ENCODE measurements at places on chromosomes 3 and 15.

DNA sequence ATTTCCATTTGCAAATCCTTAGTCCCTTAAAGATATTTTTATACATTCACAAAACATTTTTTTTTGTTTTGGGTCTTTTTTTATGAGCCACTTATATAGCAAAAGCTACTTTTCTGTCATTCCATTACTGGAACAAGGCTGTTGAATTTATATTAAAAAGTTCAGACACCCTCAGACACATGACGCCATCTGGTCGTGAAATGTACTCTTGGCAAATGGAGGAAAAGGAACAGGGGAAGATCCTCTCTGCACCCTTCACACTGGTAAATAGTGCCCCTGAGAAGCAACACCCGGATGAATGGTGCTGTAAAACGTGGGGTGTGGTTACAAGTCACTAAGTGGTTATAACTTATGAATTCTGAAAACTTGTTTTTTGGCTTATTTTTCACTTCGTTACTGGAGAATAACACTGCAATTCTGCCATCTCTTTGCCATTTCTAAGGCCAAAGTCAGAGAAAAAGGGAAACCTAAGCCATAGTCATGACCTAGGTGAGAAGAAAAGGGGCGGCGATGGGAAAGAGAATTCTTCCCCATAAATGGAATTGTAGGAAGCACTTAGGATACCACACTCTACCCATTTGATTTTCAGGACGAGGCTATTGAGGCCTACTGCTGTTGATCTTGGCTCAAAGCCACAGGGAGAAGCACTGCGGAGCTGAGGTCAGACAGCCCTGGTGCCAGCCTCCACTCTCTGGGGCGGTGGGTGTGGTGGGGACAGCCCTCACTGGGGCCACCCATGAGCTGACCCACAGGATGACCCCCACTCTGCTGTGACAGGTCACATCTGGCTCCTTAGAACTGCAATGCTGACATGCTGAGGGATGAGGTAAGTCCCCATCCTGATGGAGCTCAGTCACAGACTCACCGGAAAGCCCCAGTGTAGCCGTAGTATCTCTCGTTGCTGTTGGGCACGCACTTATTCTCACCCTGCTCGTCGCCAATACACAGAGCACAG is 21.9 kb downstream of the LTF start:
- DNase-seq, result no peak

DNA sequence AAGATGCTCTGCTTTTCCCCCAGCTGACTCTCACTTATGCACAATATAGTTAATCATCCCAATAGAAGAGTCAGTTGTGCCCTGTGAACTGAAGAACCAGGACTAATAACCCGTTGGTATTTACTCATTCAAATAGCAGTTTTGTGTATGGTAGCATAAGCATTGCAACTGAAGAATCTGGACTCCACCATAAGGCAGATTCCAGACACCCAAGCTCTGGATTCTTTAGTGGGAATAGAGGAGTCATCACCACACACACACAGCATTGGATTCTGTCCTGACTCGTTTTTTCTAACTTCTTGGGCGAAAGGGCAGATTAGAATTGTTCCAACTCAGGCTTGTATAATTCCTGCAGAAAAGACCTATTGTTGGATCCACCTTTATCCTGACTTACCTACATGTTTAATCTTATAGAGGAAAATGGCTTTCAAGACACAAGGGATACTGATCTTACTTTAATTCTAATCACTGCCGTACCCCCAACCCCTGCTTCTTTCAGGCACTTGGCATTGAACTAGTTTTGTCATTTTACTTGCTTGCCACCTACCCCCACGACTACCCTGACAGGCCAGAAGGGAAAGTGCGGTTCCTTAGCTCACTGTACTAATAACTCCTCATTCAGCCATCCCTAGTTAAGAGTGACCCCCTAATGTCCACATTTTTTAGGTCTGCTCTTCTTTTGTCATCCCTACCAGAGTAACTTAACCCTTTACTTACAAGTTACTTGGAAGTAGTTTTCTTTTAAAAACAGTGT is 42.3 kb downstream of the NKIRAS1 start:
- DNase-seq, result no peak

GRCh38 chr3:35641331-35641730 is 2.0 kb downstream of the ARPP21 start:
- no peak for DNase-seq

GRCh38 chr3:96086018-96086417 is 728.4 kb upstream of the EPHA6 start:
- DNase-seq, result no peak

Measured in NCI-H1105 treated with DMSO at 0.1 percent for 48 hours (cell line).